ENCODE measurements at places on chromosomes 5 and 9. TPM values are rescaled to one million over a fixed set of nuclear protein-coding genes. Genes with fewer than 3 reads are reported as not detected.

GRCh38 chr5:14200312-14200990 is 57.3 kb downstream of the TRIO start:
- DNase-seq = no peak

GRCh38 chr5:44632344-44632743 is 176.4 kb upstream of the MRPS30 start:
- DNase-seq = no peak

DNA sequence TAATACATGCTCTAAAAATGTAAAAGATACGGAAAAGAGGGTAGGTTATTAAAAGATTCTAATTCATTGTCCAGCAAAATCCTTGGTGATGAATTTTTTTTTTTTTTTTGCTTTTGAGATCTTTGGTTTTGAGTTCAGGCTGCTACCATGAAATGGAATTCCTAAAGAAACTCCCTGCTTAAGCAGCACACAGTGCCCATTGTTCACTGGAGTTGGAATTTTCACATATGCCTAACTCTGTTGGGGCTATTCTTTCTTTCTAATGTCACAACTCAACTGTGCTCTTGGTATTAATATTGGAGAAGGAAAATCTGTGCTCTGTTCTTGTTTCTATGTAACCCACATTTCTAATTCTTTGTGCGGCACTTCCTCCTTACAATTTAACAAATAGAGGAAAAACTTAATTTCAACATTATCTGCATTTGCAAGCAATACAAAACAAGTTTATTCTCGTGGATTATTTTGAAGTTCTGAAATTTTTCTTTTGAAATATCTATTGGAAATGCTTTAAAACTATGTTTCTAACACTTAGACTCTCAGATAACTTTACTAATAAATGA is 21.6 kb downstream of the MATR3 start:
- no peak for DNase-seq

DNA sequence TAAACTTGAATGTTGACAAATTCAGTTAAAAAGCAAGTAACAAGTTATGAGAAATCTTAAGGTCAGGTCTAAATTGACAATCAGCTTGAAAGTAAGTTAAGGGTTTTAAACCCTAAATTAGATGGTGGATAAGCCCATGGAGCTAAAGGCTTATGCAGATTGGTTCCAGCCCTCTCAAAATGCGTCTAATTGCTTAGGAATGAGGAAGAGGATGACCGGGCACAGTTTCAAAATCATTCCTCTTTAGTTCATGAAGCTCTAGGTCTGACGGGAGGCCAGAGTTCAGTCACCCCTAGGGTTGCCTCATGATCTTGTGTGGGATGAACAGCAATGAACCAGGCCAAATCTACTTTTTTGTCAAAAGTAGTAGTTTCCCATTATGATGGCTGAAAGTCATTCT is 75.4 kb downstream of the SLC38A9 start:
- DNase-seq = no peak

TOR1B gene
- total RNA-seq = 32.8 TPM
